Osteoblast (primary cell): ENCODE measurements at places on chromosomes 6 and 20.

DNA sequence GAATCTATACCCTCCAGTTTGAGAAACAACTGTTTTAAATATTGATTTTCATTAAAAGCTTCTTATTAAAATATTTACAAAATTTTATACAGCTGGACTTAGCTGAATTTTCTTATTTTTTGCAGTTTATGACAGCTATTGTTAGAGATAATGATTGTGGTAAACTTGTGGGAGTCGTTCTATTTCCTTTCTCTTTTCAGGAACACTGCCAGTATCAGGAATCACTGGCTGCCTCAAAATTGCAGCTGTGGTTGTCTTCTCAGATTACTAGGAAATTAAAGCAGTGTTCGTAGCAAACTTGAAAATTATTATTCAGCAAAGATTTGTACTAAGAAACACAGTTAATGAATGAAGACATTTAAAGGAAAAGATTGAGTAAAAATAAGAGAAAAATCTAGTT lies 311.0 kb downstream of the CENPW start:
- peak; percentile 67 for DNase-seq

GRCh38 chr6:157637941-157638662 lies 184.9 kb upstream of the SNX9 start:
- DNase-seq, result no peak

GRCh38 chr20:48636301-48636700 lies 191.5 kb downstream of the PREX1 start:
- no peak for DNase-seq

GRCh38 chr6:20260360-20260759 lies 48.1 kb upstream of the MBOAT1 start:
- DNase-seq, result no peak

DNA sequence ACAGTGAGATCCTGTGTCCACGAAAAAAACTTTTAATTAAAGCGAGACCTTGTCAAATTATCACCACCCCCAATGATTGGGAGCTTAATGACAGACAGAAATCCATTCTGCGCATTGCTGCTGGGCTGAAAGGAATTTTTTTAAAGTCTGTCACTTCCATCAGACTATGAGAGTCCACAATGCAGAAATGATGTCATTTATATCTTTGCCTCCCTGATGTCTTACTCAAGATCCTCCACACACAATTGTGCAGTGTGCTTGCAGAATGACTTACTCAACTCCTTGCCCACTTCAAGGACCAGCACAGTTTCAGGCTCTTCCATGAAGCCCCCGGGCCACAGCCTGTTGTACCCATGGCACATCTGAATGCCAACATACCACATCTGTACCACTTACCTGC lies 41.0 kb downstream of the GPLD1 start:
- no peak for DNase-seq

- peak; percentile 94 for DNase-seq
These were observed 168.4 kb downstream of the DOK5 start for GRCh38 chr20:54643761-54644160.

DNA sequence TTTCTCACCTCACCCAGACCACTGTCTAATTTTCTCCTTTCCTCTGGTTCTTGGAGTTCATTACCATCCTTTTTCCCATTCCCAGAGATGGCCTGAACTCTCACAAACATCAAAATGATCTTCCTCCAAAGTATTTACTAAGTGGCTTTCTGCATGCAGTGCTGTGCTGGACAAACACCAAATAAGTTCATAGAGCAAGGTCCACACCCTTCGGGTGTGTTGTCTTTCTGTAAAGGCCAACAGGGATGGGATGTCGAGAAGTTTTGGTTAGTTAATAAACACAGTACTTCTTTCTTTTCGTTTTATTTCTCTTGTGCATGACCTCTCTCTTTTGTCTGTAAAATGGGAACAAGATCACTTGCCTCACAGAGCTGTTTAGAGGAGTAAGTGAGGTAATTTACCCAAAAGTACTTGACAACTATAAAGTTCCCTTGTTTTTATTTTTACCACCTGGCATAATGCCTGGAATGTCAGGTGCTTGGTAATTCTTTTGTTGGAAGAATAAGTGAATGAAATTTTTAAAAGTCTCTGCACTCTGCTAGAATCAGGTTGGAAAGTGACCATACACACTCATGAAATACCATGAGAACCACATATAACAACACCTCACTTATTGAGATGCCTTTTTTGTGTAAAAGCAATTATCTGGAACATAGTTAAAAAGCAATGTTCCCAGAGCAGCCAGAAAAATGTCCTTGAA lies 22.8 kb upstream of the CCN6 start:
- DNase-seq, result peak; percentile 14

GRCh38 chr20:2952766-2953165 lies 79.5 kb downstream of the PTPRA start:
- DNase-seq, result no peak

DNA sequence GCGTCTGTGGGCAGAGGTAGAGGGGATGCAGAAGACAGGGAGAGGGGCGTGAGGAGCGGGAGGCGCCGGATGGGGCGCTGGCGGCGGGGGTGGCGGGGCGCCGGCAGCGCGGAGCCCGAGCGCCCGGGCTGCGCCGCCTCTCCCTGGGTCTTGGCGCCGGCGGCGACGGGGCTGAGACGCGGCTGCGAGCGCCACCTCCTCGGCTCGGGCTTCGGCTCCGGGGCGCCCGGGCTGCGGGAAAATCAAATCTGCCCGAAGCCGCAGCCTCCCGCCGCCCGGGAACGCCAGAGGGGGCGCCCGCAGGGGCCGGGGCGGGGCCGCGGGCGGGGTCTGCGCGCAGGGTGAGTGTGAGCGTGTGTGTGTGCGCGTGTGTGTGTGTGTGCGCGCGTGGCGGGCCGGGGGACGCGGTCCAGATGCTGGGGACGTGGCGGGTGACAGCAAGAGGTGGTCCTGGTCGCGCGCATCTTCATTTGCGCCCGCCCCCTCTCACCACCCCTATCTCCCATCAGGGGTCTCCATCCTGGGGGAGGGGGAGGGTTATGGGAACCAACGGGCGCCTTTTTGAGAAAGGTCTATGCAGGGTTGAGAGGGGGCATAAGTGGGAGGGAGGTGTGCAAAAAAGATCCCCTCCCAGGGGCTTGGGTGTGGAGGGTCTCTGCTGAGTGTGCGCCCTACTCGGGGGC lies 646 bp upstream of the CPNE5 start:
- peak; percentile 92 for DNase-seq

DNA sequence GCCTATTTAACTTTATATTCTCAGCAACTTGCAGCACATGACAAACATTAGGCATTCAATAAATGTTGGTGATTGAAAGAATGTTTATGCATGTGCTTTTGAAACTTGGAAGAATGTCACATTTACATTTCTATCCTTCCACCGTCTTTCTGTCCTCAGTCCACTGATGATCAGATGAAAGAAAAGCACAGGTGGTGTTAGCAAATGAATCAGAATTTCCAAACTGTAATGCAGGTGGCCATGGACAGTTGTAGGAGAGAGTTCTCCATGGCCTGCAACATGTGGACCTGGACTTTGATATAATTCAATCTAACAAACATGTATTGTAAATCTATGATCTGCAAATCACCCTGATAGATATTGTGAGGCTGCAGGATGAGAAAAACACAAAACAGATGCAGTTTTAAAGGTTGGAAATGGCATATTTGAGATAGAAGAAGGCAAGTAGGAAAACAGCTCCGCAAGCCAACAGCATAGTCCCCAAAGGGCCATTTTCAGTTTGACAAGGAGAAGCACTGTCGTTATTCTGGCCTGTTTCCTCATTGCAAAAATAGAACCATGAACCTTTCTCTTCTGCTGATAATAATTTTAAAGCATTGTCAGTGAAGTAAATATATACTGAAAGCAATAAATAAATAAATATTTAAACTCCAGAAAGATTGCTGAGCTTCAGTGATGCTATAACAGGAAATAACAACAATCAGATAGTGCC lies 119.4 kb downstream of the AIG1 start:
- no peak for DNase-seq

GRCh38 chr6:26607434-26608230 lies 10.9 kb downstream of the ABT1 start:
- peak; percentile 86 for DNase-seq
